ENCODE measurements at places on chromosomes 3 and 15.

GRCh38 chr15:88900309-88900981 lies 5.1 kb upstream of the HAPLN3 start:
- DNase-seq = no peak

- no peak for DNase-seq
Observed at GRCh38 chr3:171979081-171979480, 60.3 kb upstream of the FNDC3B start.

GRCh38 chr3:118128886-118129285 lies 905.8 kb downstream of the IGSF11 start:
- no peak for DNase-seq

DNA sequence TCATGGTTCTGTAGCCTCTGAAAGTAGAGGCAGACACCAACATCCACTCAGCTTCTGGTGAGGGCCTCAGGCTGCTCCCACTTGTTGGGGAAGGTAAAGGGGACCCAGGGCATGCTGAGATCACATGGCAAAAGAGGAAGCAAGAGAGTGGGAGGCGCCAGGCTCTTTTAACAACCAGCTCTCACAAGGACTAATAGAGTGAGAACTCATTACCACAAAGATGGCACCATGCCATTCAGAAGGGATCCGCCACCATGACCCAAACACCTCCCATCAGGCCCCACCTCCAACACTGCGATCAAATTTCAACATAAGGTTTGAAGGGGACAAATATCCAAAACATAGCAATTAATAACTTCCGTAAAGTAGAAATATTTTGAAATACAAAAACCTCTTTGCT lies 192.3 kb downstream of the OCA2 start:
- no peak for DNase-seq

GRCh38 chr3:110966966-110967663 lies 104.5 kb upstream of the NECTIN3 start:
- no peak for DNase-seq

GRCh38 chr3:12969486-12969885 lies 103.7 kb downstream of the IQSEC1 start:
- no peak for DNase-seq

GRCh38 chr3:69474186-69474585 lies 88.3 kb upstream of the FRMD4B start:
- DNase-seq = no peak

- DNase-seq = no peak
Observed at GRCh38 chr3:185421577-185422232, 58.8 kb downstream of the MAP3K13 start.

GRCh38 chr3:29282427-29283230 lies 1.8 kb downstream of the RBMS3 start:
- no peak for DNase-seq

DNA sequence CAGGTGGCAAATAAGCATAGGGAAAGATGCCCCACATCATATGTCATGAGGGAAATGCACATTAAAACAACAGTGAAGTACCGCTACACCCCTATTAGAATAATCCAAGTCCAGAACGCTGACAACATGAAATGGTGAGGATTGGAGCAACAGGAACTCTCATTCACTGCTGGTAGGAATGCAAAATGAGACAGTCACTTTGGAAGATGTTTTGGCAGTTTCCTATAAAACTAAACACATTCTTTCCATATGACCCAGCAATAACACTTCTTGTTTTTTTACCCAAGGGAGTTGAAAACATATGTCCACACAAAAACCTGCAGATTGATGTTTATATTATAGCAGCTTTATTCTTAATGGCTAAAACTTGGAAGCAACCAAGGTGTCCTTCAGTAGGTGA lies 116.4 kb upstream of the TOPAZ1 start:
- DNase-seq = no peak

DNA sequence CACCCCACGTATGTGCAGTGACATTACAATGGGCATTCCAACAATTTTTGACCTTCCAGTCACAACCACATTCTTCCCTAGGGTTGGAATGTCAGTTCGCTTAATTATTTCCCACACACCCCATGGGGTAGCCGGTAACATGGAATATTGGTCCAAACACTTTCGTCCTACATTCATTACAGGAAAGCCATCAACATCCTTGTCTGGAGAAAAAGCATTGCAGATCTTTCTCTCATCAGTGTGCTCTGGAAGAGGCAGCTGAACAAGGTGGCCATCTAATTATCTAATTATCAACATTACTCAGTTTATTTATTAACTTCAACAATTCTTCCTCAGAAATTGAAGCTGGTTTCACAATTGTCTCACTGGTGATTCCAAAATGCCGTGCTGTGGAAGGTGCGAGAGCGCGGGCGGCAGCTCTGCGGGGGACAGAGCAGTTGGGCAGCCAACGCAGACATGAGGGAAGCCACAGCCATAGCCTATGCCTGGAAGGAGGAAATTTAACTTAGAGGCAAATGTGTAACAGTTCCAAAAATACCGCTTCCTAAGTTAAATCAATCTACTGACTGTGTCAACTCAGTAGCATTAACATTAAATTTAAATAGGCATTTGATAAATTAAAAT lies 1158.9 kb upstream of the EPHA6 start:
- no peak for DNase-seq

DNA sequence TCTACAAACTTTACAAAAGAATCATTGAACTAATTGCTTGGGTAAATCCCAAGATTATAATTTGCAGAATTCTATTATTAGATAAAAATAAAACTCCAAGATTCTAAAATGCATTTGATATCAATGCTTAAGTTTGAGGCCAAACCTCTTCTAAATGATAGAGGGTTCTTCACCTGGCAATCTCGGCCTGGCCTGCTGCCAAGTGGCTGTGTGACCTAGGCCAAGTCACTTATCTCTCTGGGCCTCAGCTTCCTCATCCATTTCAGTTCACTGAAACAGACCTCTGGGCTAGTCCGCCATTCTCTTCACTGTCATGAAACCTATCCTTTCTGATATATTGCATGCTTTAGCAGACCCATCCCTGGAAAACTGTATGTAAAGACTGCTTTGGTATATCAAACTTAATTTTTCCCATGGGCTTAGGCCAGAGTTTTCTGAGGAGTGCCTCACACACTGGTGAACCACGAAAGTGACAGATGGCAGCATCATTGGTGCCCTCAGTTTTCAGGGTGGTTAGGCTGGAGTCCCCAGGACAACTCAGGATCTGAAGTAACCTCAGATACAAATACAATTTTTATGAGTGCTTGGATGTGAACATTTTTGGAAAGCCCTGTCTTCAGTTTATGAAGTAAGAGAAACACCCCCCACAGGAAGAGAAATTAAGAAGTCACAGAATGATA lies 21.8 kb downstream of the NUDT16 start:
- DNase-seq = no peak

GRCh38 chr3:77059354-77059753 lies 19.5 kb downstream of the ROBO2 start:
- DNase-seq = no peak

DNA sequence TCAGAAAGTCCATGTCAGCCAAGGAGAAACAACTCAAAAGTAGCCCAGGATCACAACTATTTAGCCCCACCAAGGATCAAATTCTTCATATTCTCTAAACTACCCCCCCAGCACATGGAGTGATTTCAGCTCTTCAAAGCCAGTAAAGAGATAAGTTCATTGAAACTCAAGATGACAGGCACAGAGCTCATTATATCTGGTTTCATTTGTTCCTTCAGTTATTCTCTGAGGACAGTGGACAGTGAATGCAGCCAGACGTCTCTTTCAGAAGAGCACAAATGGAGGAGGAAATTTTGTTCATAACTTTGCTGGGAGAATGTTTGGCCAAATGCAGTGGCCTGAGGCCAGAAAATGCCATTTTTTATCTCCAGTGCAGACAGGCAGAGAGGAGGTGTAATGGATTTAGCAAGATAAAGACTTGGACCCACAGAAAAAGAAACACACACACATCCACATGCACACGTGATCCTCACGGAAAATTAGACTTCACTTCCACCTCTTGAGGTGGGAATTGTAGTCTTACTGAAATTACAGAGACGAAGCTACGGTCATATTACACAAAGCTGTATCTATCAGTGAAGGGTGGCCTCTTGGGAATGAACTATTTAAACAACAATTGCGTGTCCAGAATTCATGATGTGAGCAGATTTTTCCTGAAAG lies 64.6 kb downstream of the HES1 start:
- no peak for DNase-seq

- no peak for DNase-seq
Observed at GRCh38 chr15:95669146-95669922, 661.2 kb upstream of the NR2F2 start.

DNA sequence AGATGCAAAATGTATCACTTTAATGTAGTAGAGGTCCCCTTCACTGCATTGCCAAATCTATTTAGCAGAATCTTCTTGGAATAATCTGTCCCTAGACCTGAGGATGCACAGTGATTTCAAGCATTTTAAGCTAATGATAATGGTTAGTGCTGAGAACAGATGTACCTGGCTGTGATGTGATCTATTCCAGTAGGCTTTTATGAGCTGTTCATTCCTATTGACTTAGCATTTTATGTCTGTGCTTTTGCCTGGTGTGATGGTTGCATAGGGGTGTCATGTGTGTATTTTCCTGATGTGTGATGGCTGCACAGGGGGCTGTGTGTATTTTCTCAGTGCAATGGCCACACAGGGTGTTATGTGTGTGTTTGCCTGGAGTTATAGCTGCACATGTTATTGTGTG lies 272.9 kb downstream of the TIGIT start:
- DNase-seq = no peak

GRCh38 chr15:48890375-48890972 lies 12.5 kb downstream of the EID1 start:
- no peak for DNase-seq

DNA sequence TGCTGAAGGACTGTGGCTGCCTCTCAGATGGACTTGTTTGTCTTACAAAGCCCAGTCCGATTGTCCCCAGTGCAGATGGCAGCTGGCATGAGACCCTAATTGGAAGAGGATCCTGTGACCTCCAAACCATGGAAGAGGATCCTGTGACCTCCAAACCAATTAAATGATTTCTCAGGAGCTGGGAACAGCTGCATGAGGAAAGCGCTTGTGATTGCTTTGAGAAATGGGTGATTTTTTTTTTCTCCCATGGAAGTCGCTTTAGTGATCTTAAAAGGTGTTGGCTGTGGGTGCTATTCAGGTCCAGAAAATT lies 68.4 kb upstream of the LARS2 start:
- DNase-seq = no peak

DNA sequence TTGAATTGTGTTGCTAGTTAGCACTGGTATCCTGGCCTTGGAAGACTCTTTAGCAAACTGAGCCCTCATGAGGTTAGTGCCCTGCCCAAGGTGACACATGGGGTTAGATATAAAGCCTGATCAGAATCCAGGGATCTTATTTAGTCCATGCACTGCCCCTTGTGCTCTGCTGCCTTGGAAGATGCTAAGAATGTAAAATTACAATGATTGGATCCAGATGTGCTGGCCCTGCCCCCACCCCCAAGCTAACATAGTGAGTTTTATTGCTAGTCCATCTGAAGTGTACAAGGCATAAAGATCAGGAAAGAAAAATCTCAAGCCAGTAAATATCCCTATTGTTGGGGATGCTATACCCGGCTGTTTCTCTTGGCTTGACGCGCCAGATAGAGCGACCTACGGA lies 248.1 kb upstream of the C2CD4B start:
- no peak for DNase-seq

GRCh38 chr3:31962801-31963205 lies 18.3 kb downstream of the OSBPL10 start:
- no peak for DNase-seq

DNA sequence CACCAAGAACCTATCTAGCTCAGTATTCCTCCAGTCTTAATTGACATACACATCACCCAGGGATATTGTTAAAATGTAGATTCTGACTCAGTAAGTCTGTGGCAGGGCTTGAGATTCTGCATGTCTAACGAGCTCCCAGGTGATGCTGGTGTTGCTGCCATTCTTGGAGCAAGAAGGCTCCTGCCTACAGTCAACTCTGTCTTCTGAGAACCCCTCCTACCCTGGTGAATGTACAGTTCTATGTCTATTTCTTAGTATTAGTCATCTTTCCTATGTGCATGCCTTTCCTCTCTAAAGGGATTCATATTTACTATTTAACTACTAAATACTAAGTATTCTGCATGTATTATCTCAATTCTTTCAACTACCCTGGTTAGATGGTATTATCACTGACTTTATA lies 268.7 kb downstream of the EDEM1 start:
- DNase-seq = no peak

- DNase-seq = no peak
Observed at GRCh38 chr3:28301688-28302087, 46.8 kb upstream of the ZCWPW2 start.

GRCh38 chr3:165158011-165158410 lies 38.2 kb downstream of the SLITRK3 start:
- DNase-seq = no peak

GRCh38 chr15:39801641-39802309 lies 19.1 kb upstream of the FSIP1 start:
- DNase-seq = no peak

- DNase-seq = no peak
Observed at GRCh38 chr3:65828706-65829105, 210.0 kb downstream of the MAGI1 start.

- no peak for DNase-seq
Observed at GRCh38 chr15:101322016-101322695, 27.1 kb upstream of the SNRPA1 start.

DNA sequence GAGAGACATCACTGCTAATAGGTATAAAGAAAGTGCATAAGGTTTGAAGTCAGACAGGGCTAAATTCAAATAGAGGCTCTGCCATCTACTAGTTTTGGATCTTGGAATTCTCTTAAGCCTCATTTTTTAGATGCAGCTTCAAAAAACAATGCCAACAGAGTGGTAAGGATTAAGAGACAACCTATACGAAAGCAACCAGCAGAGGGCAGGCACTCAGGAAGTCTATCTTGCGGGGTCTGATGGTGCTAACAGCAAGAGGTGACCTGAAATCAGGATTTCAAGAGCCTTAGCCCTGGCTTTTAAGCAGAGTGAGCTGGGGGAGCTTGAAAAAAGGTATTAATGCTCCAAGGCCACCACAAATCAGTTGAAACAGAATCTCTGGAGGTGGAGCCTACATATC lies 40.7 kb downstream of the LDHAL6B start:
- no peak for DNase-seq
